A549 treated with GW870086 at 1 μM for 4 hours (cell line): ENCODE measurements at places on chromosomes 2 and 18. TPM values are rescaled to one million over a fixed set of nuclear protein-coding genes. Genes with fewer than 3 reads are reported as not detected.

The GCG gene
- total RNA-seq = not detected in 5 replicates

The M1AP gene
- not detected in 5 replicates for total RNA-seq

The PLGLB1 gene
- 0.29 to 0.88 TPM (median 0.31 TPM) in 5 replicates for total RNA-seq

The POTEC gene
- total RNA-seq = not detected in 5 replicates

The OTOF gene
- 0.10 to 0.24 TPM (median 0.16 TPM) in 5 replicates for total RNA-seq

The ALPP gene
- 4.4 to 5.3 TPM (median 4.8 TPM) in 5 replicates for total RNA-seq

The EVA1A gene
- 9.1 to 11.8 TPM (median 10.9 TPM) in 5 replicates for total RNA-seq

The AGAP1 gene
- 16.2 to 24.3 TPM (median 23.1 TPM) in 5 replicates for total RNA-seq

The SMC6 gene
- 22.6 to 33.4 TPM (median 30.2 TPM) in 5 replicates for total RNA-seq

The RBM44 gene
- total RNA-seq = 0.23 to 0.33 TPM (median 0.24 TPM) in 4 of 5 replicates, not detected in the other

The XPO1 gene
- 95.8 to 134 TPM (median 119 TPM) in 5 replicates for total RNA-seq

The KDM3A gene
- total RNA-seq = 21.2 to 29.8 TPM (median 24.8 TPM) in 5 replicates

The ROCK1 gene
- 15.0 to 22.1 TPM (median 21.5 TPM) in 5 replicates for total RNA-seq

The GREB1L gene
- 1.8 to 4.5 TPM (median 3.4 TPM) in 5 replicates for total RNA-seq

The DSG1 gene
- not detected in 5 replicates for total RNA-seq

The RPS27A gene
- 2,546 to 3,421 TPM (median 2,856 TPM) in 5 replicates for total RNA-seq

The LAMA3 gene
- 33.0 to 51.4 TPM (median 48.7 TPM) in 5 replicates for total RNA-seq

The THADA gene
- total RNA-seq = 16.2 to 21.6 TPM (median 20.1 TPM) in 5 replicates

The SCN7A gene
- not detected in 5 replicates for total RNA-seq

The UGT1A3 gene
- total RNA-seq = 0.07 TPM in 1 of 5 replicates, not detected in the others

The RIOK3 gene
- 26.6 to 37.5 TPM (median 31.0 TPM) in 5 replicates for total RNA-seq

The CCDC178 gene
- total RNA-seq = not detected in 5 replicates

The CHST10 gene
- total RNA-seq = 14.6 to 16.7 TPM (median 15.2 TPM) in 5 replicates

The CYTIP gene
- not detected in 5 replicates for total RNA-seq

The NLRC4 gene
- total RNA-seq = 0.03 to 0.09 TPM (median 0.09 TPM) in 4 of 5 replicates, not detected in the other
